Stimulated activated naive CD4-positive, alpha-beta T cell treated with Interleukin-2 at 50 U/mL for 16 hours (primary cell): ENCODE measurements at places on chromosomes 4 and X.

GRCh38 chr4:40600850-40601249, 28.8 kb downstream of the RBM47 start:
- DNase-seq: no peak

DNA sequence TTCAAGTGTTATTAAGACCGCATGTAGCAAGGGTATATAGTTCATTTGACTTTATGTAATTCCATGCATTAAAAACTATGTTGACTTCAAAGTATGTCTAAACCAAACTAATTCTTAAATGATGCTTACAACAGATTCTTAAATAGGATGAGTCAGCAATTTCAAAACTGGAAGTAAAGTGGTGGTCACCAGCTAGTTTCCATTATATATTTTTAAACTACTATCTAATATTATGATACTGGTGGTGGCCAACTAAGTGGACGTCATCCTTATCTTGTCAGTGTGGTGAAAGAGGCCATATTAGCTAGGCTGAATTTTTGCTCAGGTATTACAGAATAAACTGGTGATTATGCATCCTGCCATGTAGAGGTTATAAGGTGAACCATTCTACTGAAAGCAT, 1.2 kb downstream of the IL15 start:
- DNase-seq: no peak

DNA sequence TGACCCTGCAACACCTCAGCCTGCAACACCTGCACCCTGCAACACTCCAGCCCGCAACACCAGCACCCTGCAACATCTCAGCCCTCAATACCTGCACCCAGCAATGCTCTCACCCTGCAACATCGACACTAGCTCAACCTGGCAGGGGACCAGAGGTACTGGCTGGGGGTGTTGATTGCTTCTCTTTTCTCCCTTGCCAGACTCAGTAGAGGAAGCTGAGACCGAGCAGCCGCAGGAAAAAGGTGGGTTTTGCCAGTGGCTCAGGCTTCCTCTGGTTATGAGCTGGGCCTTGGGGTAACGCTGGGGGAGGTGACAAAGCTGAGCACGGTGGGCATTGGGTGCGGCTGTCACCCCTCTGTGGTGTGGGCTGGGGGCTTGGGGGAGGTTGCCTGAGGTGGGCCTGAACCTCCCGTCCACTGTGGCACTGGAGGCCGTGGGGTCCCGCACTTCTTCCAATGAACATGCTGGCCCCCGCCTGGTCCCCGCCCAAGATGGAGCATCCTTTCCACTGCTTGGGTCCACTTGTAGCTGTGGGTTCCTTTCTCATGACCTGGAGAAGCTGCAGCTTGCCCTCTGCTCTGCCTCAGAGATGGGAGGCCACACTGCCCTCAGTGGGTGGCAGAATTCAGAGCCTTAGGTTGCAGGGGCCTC, 26.0 kb downstream of the SH3TC1 start:
- DNase-seq: no peak

GRCh38 chr4:100632163-100632562, 114.3 kb upstream of the EMCN start:
- no peak for DNase-seq

- DNase-seq: no peak
Measured at GRCh38 chr4:157219711-157220370, 687 bp upstream of the GRIA2 start.

DNA sequence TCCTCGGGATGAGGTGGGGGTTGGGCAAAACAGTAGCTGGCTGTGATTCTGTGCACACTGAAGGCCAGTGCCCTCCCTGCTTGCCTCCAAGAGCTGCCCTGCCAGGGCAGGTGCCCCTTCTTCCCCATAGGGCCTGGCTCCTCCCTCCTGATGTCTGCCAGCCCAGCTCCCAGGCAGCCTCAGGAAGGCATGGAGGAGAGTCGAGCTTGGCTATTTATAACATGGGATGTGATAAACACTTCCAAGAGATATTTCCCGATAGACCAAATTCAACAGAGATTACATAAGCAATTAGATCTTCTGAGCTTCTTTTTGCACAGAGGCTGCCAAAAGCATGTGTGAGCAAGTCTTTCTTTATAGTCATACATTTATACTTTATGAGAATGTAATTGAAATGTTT, 45.3 kb upstream of the PJA1 start:
- DNase-seq: no peak

GRCh38 chr4:1232661-1233621, 16.0 kb downstream of the CTBP1 start:
- no peak for DNase-seq

DNA sequence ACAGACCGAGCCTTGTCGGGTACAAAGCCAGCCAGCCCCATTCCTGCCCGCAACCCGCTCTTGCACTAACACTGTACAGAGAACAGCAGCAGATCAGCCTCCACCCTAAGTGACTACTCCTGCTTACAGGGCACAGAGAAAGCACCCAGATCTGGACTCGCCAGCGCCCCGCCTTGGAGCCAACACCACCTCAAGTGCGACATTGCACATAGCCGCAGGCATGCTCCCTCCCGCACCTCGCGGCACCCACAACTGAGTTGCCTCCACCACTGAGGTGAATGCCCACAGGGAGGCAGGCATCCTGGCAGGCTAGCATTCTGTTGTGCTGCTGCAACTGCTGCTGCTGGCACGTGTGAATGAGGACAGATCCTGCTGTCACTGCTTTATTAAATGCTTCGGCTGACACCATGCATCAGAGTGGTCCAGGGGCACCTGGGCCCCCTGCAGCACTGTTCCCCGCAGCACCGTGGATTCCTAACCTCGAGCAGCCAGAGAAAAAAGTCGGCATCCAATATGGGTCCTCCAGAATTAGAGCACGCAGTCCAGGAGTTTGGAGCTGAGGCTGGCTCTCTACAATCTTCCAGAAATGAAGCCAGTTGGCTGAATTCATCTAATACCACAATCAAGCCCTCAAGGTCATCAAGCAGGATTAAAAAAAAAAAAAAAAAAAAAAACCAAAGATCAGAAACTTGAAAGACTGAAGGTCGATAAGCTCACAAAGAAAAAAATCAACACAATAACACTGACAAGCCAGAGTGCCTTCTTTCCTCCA, 352.9 kb downstream of the GASK1B start:
- no peak for DNase-seq

DNA sequence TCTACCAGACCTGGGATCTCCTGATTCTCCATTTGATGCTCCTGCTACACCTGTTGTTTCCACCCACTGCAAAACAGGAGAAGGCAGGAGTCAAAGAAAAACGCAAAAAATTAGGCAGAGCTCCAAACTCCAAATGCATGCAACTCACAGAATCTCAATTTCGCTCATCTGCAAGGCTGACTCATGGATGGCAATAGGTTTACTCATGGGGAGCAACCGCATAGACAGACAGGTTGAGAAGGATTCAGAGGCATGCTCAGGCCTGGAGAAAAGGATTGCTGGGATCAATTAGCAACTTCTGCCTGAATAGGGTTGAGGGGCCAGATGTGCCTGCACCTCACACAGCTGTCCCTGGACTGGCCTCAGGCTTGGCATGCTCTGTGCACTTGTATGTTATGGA, 231.0 kb downstream of the LDB2 start:
- no peak for DNase-seq

DNA sequence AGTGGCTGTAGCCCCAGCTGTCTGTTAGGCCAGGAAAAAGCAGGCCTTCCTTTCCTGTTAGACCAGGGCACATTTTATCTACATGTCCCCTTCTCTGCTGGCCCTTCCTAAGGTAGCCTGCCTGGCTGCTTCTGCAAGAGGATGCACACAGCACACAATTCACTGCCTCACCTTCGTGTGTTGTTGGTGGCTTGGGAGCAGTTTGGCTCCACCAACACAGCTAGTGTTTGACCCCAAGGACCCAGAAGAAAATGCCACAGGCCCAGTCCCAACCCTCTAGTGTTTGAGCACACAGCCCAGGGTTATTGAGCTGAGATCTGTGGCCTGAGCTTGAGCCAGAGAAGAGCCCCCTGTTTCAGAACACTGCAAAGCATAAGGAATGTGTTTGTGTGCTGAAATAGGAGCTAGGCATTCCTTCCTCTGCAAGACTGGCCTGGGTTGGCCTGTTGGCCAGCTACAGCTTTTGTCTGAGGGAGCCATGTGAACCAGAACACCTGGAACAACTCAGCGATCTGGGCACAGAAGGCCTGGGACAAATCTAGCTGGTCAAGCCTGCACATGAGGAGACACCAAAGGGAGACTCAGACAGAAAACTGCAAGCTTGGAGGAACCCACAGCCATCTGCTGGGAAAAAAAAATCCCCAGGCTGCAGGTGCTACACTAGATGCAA, 26.4 kb downstream of the MAGEE1 start:
- no peak for DNase-seq

DNA sequence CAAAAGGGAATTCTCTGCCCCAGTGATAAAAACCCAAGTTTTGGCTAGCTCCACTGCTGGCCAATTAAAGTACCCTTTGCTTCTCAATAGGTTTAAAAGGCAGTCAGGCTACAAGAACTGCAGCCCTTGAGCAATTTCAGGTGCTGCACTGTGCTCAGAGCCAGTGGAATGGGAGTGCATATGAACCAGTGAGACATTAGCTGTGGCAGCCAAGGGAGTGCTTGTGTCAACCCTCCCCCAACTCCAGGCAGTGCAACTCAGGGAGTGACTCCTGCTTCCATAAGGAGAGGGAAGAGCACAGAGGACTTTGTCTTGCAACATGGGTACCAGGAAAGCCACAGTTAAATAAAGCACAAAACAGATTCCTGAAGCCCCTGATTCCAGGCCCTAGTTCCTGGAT, 61.6 kb upstream of the VAMP7 start:
- no peak for DNase-seq

DNA sequence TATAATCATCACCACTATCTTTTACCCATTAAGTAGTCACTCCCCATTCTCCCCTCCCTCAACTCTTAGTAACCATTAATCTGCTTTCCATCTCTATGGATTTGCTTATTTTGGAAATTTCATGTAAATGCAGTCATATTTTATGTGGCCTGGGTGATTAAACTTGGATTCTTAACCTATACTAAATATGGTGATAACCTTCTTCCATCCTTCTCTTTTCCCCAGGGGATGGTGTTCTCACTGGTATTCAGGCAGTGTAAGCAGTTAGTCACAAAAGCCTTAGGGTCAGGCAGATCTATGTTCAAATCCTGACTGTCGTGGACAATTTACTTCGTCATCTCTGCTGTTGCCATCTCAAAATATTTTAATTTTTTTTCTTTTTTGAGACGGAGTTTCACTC, 29.6 kb downstream of the RAB40AL start:
- no peak for DNase-seq

DNA sequence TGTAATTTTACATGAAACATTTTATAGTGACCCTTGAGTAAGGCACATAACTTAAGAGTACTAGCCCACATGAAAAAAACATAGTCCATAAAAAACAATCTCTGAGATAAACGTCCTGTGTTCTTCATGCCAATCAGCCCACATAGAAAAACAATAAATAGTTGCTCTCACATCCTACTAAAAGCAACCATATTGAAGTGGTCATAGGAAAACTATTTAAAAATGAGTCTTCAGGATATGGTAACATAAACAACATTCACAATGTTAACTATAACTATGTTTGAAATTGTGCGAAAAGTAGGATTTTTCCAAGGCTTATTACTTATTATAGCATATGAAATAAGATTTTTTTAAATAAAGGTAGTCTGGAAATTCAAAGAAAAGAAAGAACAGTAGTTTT, 77.1 kb upstream of the EPHA5 start:
- no peak for DNase-seq

- no peak for DNase-seq
Measured at GRCh38 chr4:53421791-53422190, 44.4 kb downstream of the FIP1L1 start.

- no peak for DNase-seq
Measured at GRCh38 chr4:14743172-14743571, 259.1 kb upstream of the CPEB2 start.

DNA sequence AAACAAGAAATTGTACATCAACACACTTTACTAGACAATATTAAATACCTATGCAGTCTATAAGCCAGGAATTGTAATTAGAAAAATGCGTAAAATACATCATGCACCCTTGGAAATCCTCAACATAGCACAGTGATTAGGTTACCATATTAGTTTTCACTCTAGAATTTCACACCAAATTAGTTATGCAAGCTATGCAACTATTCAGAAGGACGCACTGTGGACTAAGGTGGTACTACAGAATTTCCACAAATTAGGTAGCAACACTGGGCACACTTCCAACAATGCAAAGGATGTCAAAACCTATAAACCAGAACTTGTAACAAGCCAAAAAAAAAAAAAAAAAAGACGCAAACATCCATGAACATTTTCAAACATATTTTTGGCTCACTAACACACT, 71.1 kb upstream of the ZCCHC13 start:
- no peak for DNase-seq

- DNase-seq: no peak
Measured at GRCh38 chr4:6575503-6576240, 683 bp downstream of the MAN2B2 start.

GRCh38 chr4:22237846-22238494, 277.9 kb downstream of the ADGRA3 start:
- DNase-seq: no peak

- DNase-seq: no peak
Measured at GRCh38 chr4:40349561-40350198, 14.5 kb downstream of the CHRNA9 start.

- no peak for DNase-seq
Measured at GRCh38 chr4:169119536-169119935, 109.5 kb upstream of the CBR4 start.

- no peak for DNase-seq
Measured at GRCh38 chr4:92014067-92014466, 289.7 kb upstream of the GRID2 start.

DNA sequence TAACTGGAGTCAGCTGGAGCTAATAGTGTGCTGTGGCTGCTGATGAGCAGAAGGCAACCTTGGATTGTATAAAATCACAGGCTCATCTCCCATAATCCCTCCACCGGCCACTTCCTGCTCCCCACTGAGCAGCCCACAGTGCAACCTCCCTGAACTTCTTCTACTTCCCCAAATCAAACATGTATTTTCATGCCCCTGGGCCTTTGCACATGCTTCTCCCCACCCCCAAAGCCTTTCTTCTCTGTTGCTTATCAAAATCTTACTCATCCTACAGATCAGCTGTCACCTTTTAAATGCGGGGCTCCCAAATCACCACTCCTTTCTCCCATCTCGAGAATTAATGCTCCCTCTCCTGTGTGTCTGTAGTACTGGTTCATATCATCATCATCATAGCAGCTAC, 35.8 kb downstream of the RHOH start:
- DNase-seq: no peak

DNA sequence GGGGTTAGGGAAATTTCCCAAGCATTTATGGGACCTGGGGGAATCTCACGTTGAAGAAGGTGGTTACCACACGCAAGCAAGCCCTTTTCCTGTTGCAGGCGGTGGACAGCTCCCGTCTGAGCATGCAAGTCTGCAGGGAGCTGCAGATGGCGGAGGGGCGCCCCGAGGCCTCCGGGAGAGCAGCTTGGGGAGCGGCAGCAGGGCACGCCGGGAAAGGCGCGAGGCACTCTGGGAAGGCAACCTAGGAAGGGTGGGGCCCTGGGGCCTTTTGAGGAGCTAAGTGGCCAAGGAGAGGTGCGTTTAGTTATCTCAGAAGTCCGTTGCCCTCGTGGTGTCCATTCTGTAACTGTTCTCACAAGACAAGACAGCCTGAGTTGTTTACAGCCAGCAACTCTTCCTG, 57.0 kb upstream of the SLC25A4 start:
- DNase-seq: no peak
